ENCODE measurements at places on chromosomes 1 and 21.

DNA sequence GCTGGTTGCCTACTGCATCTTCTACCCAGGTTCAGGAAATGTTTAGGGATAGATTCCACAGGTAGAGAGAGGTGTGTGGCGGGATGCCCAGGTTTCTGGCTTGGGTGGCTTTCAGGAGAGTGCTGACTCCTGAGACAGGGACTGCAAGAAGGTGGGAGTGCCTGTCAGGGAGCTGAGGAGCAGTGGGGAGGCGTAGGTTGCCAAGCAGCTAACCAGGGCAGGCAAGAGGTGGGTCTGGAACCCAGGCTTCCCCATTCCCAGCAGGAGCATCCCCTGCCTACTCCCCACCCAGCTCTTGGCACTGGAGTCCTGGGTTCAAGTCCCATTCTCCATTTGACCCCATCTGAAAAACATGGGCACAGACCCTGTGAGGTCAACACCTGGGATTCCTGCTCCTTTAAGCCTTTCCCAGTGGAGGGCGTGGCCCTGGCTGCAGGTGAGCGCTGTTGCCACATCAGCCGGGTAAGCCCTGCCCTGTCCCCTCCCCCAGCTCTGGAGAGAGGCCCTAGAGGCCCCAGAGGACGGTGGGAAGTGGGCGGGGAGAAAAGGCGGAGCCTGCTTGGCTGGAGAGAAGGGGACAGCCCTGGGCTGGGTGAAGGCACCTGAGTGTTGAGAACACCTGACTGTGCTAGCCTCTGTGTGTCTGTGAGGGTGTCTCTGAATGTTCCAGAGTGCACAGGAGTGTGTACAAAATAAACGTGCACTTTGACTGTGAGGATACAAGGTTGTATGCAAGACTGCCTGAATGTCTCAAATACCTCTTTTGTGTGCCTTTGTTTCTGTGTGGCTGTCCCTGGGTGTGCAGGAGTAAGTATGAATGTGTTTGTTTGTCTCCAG, 14.0 kb upstream of the SYNC start:
- peak; percentile 95 for DNase-seq

DNA sequence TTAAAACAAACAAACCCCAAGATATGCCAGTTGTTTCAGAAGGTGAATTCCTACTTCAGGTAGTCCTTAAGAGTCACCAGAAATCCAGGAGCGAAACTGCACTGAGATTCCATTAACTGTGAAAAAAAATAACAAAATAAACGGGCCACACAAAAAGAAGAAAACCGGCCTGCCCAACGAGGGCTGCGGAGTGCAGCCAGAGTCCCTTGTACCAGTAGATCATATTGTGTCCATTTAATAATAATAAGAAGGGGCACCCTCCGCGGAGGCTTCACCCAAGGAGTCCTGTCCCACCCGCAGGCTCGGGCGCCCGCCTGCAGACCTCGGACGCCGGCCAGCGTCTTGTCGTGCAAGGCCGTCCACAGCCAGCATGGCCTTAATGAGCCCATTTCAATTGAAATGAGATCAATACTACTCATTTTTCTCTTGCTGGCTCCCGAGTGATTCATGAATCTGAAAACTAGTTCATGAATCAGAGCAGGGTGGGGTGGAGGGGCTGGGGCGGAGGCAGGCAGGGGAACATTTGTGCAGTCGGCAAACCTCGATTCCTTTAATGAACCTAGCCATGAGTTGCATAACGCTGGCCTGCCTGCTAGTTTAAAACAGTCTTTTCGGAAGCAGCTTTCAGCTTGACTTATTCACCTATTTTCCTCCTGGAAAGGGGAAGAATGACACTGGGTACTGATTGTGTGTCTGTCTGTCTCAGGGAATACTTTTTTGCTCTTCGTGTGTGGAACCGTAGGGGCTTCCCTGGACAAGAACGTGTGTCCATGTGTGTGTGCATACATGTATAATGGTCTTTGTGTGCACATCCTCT, 113.1 kb upstream of the IRF2BP2 start:
- DNase-seq: peak; percentile 94

GRCh38 chr1:77533660-77534305, 148.7 kb downstream of the ZZZ3 start:
- DNase-seq: peak; percentile 37

- DNase-seq: no peak
These were observed 20.2 kb downstream of the PROK1 start for GRCh38 chr1:110471131-110471530.

- DNase-seq: no peak
These were observed 364.3 kb upstream of the USP24 start for GRCh38 chr1:55579332-55580001.

- peak; percentile 20 for DNase-seq
These were observed 6.1 kb upstream of the RNF223 start for GRCh38 chr1:1080122-1080757.

DNA sequence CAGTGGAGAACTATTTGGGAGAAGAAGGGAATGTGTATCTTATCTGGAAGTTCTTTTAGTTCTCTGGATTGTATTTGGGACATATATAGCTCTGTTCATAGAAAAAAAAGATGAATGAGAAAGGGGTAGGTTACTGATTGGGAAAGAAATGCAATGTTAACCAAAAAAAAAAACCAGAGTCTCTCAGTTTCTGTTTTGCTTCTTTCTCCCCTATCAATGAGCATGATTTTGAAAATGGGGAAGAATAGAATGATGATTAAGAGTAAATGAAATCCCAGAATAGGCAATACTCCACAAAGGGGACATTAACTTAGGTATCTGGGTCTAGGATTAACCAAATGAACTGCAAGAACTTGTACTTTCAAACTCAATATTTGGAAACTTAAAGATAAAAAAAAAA, 92.9 kb downstream of the RHOU start:
- no peak for DNase-seq

GRCh38 chr1:229597877-229598276, 28.0 kb downstream of the TAF5L start:
- DNase-seq: no peak

- peak; percentile 81 for DNase-seq
These were observed 19.4 kb downstream of the JUN start for GRCh38 chr1:58764294-58764978.

- peak; percentile 98 for DNase-seq
These were observed 1244.1 kb upstream of the ADGRL4 start for GRCh38 chr1:80250573-80251168.

GRCh38 chr1:109763646-109764415, at the start of gene EPS8L3:
EPS8L3 (minus strand) TSS chr1:109763923; CDS start chr1:109761749, 2,174 bp downstream.
- no peak for DNase-seq

DNA sequence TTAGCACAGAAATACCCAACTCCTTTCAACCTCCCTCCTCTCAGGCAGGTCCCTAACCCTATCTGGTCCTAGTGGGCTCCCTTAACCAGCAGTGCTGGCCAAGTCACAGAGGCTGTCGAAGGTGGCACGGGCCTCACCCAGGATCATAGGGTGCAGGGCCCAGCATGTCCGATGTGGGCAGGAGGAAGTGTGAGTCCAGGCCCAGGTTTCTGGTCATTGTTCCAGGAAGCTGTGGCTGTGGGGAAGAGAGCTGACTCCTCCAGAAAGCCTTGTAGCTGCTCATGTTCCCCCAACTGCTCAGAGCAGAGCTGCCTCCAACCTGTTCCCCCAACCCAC, 2.4 kb downstream of the CCDC17 start:
- DNase-seq: no peak

DNA sequence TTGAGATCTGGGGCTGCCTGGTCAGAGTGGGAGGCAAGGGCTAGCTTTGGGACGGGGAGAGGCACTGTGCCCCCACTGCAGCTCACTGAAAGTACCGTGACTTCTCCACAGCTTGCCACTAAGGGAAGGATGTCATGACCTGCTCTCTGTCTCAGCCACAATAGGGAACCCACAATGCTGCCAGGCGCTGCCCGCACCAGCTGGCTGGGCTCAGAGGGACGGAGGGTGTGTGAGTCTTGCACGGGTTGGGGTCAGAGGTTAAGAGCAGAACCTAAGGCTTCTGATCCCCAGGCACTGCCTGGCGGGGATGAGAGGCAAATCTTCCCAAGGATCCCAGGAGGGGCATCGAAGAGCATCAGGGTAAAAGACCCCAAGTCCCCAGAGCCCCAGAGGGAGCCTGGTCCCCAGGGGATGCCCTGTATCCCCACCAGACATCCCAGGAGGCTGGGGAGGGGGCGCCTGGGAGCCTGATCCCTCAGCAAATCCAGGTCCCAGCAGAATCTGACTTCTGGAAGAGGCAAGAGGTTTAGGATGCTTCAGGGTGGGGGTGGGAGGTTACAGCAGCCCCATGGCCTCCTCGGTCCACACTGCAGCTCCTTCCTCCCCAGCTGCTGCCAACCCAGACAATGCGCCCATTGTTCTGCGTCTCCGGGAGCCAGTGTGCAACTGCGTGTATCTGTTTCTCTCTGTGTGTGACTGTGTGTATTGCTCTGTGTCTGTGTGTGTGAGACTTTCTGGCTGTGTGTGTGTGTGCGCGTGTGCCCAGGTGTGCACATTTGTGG, 2.0 kb upstream of the MARCKSL1 start:
- DNase-seq: no peak

- peak; percentile 82 for DNase-seq
These were observed 73.6 kb upstream of the LRRC8B start for GRCh38 chr1:89451011-89451410.

DNA sequence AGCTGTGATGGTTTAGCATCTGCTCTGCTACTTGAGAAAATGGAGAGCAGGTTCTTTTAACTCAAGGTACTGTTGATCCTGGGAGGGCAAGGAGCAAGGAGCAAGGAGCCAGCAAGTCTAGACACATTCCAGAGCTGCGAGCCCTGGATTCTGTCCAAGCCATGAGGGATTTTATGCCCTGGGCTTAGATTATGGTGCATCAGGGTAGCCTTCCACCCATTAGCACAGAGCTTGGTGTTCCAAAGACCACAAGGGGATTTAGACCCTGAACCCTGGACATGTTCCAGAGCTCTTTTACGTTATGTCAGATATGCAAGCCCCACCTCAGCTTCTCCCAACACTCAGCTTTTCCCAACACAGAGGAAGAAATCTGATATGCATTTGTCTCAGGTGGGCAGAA, 2.0 kb upstream of the OR14I1 start:
- no peak for DNase-seq

GRCh38 chr1:45299981-45300668, 26.6 kb upstream of the HPDL start:
- DNase-seq: peak; percentile 67

GRCh38 chr1:44723496-44724295, 7.3 kb downstream of the RNU5D-1 start:
- no peak for DNase-seq

GRCh38 chr1:59484096-59484495, 187.2 kb downstream of the FGGY start:
- peak; percentile 85 for DNase-seq

DNA sequence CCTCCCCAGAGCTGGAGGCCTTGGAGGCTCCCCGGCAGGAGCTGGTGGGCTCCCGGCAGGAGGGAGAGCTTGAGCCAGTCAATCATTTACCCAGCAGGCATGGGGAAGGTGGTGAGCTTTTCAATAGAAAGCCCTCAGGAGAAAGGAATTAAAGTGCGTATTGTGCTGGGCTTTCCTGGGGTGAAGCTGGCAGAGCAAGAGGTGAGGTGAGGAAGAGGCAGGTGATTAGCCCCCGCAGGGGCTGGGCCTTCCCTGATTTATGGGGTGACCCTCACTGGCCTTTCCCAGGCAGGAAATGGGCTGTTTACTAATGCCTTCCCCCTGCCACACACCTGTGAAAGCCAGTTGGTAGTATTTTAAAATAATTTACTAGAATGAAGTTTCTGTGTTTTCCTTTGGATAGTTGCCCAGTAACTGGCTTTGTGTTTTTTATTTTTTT, 25.8 kb downstream of the CLDN14 start:
- no peak for DNase-seq

DNA sequence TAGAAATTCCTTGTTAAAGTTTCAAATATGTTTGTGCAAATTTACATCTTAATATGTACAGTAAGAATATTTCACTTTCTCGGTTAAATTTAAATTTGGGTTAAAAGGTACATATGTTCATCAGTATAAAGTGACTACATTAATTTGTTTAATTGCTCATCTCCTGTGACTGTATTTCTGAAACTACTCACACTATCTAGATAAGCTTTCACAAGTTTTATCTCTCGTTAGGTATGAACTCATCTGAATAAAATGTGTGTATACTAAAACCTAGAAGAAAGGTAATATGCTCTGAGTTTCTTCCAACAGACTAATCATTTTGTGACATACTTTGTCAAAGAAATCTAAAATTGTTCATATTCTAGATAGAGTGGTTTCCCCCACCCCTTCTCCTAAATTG, 150.7 kb downstream of the PATJ start:
- DNase-seq: peak; percentile 68

DNA sequence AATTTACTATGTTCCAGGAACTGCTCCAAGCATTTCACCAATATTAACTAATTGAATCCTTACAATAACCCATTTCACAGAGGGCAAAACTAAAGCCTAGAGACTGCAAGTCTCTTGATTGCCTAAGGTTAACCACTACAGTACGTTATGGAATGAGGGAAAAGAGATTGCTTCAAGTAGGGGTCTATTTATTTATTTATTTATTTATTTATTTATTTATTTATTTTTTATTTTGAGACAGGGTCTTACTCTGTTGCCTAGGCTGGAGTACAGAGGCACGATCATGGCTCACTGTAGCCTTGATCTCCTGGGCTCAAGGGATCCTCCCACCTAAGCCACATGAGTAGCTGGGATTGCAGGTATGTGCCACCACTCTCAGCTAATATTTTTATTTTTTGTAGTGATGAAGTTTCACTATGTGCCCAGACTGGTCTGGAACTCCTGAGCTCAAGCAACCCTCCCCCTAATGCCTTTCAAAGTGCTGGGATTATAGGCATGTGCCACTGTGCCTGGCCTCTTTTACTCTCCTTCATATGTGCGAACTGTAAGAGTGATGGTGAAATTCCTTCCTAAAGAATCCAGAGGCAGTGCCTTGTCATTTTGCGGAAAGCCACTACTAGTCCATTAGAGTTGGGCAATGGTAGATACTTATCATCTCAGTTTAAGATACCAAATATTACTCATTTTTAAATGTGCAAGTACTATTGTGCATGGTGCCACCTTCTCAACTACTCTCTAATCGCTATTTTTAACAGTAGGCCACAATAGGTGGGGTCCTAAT, 65.7 kb upstream of the CYP2J2 start:
- DNase-seq: no peak

- no peak for DNase-seq
These were observed 26.6 kb downstream of the BEND5 start for GRCh38 chr1:48750109-48750508.

DNA sequence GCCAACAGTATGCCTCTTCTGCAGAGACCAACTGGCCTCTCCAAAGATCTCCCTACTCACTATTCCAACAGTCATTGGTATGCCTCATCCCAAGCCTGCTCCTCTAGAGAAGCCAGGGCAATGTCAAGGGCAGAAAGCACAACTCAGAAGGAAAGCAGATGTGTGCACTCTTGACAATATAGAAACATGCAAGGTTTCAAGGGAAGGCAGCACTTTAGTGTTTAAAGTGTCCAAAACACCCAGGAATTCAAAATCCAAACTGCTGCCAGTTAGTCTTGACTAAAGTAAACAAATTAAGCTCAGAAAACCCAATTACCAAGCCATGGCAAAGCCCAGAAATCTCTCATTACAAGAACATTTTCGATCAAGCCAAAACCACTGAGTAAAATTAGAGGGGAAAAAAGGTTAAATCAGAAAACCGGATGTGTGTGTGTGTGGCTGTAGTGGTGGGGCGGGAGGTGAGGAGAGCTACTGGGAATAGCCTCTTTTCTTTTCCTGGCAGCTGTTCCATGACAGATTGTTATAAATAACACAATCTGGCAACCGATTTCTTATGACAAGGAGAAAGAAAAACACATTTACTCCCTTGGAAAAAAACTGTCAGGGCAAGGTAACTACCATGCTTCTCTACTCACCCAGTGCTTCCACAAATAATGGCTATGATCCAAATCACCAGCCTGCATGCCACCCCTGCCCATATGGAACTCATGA, 39.2 kb downstream of the EIF2B3 start:
- no peak for DNase-seq
